ENCODE measurements at places on chromosomes 2 and 18.

GRCh38 chr2:183164650-183165015, 40.4 kb downstream of the NUP35 start:
- no peak for DNase-seq

GRCh38 chr2:3454802-3455201, 64.5 kb downstream of the ADI1 start:
- DNase-seq = no peak

GRCh38 chr2:201363857-201364560, 6.9 kb upstream of the FLACC1 start:
- DNase-seq = no peak

GRCh38 chr2:2050446-2050845, 280.6 kb downstream of the MYT1L start:
- DNase-seq = no peak

DNA sequence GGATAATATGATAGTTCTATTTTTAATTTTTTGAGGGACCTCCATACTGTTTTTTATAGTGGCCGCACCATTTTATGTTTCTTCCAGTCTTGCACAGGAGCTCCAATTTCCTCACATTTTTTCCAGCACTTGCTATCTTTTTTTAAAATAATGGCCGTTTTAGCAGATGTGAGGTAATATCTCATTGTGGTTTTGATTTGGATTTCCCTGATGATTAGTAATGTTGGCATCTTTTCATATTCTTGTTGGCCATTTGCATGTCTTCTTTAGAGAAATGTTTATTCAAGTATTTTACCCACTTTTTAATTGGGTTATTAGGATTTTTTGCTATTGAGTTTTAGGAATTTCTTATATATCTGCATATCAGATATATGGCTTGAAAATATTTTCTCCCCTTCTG, 29.9 kb upstream of the NAPG start:
- DNase-seq = no peak

GRCh38 chr2:207133458-207133819, 32.3 kb downstream of the KLF7 start:
- no peak for DNase-seq

DNA sequence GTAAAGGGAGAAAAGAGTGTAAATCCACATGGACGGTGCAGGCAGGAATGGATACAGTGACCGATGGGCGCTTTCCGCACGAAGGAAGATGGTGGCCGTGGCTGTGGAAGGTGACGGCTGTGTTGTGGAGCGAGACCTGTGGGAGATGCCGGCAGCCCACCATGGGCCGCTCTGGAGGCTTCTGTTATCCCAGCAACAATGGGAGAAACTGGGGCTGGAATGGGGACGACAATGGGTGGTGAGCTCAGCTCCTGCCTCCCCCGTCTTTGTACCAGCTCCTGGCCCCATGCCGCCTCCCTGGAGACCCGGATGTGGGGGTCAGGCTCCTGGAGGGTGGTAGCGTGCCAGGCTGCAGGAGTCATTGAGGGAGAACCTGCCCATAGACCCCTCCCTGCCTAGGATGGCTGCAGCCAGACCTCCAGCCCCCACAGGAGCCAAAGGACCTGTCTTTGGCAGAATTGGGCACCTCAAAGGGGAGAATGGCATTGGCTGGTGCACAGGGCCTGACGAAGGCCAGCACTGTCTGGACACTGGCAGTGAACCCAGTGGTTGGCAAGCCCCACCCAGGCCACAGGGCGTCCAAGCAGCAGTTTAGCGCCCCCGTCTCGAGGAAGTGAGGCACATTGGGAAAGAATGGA, 72.6 kb downstream of the SLC66A2 start:
- DNase-seq = no peak

DNA sequence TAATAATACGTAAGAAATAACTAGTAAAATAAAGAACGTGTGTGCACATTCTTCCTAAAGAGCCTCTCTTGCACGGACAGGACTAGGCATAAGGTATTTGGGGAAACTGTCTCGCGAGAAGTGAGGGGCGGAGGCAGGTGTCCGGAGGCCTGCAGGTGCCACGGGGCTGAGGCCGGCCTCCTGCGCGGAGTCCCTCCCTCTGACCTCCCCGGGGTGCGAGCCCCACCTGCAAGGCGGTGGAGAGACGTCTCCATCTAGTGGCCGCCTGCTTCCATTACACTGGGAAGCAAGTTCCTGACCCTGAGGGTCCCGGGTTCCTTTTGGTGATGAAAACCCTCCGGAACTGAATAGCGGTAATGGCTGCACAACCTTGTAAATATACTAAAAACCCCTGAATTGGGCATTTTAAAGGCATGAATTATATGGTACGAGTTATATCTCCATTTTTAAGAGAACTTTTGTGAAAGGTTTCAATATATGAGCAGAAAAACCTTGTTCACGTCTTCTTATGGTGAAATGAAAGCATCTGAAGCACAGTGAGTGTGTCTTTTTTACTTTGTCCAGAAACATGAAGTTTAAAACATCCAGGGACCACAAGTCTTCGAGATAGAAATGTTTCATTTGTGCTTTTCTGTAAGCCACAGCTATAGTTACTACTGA, 35.5 kb upstream of the CTDP1 start:
- no peak for DNase-seq

GRCh38 chr2:119826370-119826961, 66.7 kb downstream of the PTPN4 start:
- no peak for DNase-seq

- DNase-seq = no peak
Observed at GRCh38 chr2:150100336-150100735, 387.1 kb downstream of the RND3 start.

- no peak for DNase-seq
Observed at GRCh38 chr2:205811387-205811786, 129.1 kb downstream of the NRP2 start.

GRCh38 chr2:130154773-130155765, 10.2 kb upstream of the CCDC74B start:
- no peak for DNase-seq
